Activated T-cell treated with anti-CD3 and anti-CD28 coated beads, Interleukin-2, amount 50 U/mL, for 72 hours (primary cell): ENCODE measurements at places on chromosomes 2 and 18. TPM values are rescaled to one million over a fixed set of nuclear protein-coding genes. Genes with fewer than 3 reads are reported as not detected.

DNA sequence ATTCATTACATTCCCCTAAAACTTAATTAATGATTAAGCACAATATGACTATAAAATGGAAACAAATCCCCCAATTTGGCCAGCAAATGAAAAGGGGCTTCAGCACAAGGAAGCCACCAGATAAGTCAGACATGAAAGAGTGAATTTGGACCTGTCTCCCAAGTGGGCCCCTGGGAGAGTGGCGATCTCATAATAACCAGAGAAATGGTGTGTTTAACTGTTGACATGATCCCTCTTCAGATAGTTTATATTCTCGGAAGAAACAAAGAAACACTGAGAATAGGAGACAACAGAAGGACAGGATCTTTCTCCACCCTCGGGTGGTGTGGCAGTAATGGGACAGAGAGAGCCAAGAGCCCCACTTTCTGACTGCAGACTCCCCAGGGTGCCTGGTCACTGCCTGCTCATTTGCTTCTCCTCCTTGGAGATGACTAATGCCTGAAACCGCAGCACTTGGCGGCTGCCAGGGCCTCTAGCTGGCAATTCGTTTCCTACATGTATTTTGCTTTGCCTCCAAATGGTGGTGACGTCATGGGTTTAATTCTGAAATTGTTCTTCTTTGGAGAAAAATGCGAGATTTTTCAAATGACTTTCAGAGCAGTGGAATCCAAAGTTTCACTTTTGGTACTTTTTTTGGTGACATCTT lies 46.4 kb upstream of the SPP2 start:
- no peak overlapping the region for H3K4me3 ChIP-seq
- no peaks in the 10 kb centered on the region for H3K27me3 ChIP-seq
- peak; percentile 49 for DNase-seq
- H3K36me3 ChIP-seq = no peaks in the 10 kb centered on the region

GRCh38 chr2:54652540-54652939 lies 70.9 kb upstream of the EML6 start:
- no peaks in the 10 kb centered on the region for H3K27me3 ChIP-seq
- H3K36me3 ChIP-seq = peaks cover 34% of the 10 kb centered on the region
- peak overlapping the region; percentile 69 for H3K27ac ChIP-seq

DNA sequence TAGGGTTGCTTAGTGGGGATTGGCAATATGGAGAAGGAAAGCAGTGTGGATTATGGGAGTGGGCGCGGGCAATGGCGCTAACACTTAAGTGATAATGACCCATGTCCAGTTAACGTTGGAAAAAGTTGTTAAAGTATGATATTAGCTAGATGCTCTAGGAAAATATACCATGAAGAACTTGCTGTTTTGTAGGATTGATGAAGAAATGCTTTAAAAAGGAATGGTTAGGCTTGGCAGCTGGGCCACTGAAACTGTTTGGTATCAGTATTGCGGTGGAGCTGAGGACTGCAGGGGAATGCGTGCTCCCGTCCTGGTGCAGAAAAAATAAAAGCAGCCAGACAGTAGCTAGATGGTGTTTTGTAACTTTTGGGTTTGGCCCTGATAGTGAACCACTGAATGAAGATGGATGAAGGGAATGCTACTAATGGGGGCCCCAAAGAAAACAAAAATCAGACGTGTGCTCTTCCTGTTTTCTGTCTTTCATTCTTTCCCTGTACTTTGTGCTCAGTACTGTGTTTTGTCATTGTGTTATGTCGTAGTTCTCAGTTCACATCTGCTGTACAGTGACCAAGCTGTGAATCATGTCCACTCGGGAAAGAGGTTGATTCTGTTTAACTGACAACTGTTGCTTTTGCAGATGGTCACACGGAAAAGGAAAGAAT lies 999 bp downstream of the INSIG2 start:
- peak; percentile 42 for DNase-seq
- no peak overlapping the region for H3K27ac ChIP-seq
- no peaks in the 10 kb centered on the region for H3K27me3 ChIP-seq
- H3K4me3 ChIP-seq = peak overlapping the region; percentile 95

GPR75 gene
- total RNA-seq = 1.0 TPM

DNA sequence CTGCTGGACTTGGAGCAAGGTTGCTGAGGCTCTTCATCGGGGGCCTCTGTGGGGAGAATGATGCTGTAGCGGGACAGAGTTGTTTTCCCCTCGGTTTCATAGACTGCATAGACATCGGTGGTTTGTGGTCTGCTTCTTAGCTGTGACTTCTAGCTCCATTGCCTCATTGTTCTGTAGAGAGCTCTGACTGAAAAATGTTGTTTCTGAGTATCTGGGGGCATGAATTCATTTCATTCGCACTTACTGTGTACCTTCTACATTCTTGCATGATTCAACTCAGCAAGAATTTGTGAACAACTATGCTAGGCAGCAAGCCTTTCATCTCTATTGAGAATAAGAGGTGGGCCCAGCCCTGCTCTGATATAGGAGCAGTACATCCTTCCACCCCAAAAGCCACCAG lies 406.8 kb downstream of the NBAS start:
- no peaks in the 10 kb centered on the region for H3K36me3 ChIP-seq
- H3K27me3 ChIP-seq = peaks cover 6% of the 10 kb centered on the region
- no peak overlapping the region for H3K27ac ChIP-seq

DNA sequence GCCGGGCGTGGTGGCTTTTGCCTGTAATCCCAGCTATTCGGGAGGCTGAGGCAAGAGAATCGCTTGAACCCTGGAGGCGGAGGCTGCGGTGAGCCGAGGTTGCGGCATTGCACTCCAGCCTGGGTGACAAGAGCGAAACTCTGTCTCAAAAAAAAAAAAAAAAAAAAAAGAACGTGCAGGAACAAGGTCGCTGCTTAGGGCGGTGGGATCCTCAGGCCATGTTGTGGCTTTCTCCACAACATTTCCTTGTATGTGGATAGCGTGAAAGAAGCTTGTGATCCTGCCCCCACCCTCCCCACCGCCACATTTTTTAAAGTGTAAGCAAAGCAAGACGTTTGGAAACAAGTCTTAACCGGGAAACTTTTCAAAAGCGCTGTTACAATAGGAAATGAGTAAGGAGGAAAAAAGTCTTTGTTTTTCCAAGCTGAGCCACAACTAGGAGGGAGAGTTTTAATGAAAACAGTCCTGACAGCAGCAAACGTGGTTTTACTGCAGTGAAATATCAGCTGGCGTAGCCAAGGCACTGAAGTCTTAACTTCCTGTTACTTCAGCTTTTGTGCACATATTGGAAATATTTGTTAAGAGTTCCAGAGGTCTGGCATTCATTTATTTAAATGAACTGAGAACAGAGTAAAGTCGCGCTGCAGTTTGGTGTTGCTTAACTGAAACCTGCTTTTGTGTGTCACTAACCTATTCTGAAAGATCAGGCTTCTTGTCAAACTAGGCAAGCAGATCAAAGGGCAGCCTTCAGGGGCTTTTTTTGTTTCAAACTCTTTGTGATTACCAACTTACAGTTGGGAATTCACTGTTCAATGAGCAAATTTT lies 3.8 kb downstream of the TGIF1 start:
- peak overlapping the region; percentile 96 for H3K27ac ChIP-seq
- H3K4me3 ChIP-seq = peak overlapping the region; percentile 100
- peaks cover 25% of the 10 kb centered on the region for H3K36me3 ChIP-seq
- H3K4me1 ChIP-seq = peaks cover 66% of the 10 kb centered on the region
- DNase-seq = peak; percentile 46
- H3K27me3 ChIP-seq = no peaks in the 10 kb centered on the region

DNA sequence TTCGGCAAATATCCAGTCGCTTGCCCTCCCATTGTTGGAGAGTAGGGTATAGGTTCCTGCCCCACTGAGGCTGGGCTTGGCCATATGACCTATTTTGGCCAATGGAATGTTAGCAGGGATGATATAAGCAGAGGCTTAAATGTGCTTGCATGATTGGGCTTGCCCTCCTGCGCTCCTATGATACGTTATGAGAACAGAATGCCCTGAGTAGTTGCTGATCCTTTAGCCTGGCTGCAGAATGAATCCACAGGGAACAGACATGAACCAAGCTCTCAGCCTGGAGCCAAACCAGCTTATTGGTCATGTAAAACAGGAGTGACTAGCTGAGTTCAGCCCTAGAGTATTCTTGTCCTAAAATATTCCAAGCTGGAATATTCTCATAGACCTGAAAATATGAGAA lies 34.8 kb upstream of the IMP4 start:
- no peak for DNase-seq
- H3K36me3 ChIP-seq = no peaks in the 10 kb centered on the region
- H3K27me3 ChIP-seq = peaks cover 19% of the 10 kb centered on the region

GRCh38 chr2:32418778-32419177 lies 62.0 kb downstream of the BIRC6 start:
- DNase-seq = no peak
- H3K4me3 ChIP-seq = no peak overlapping the region
- peaks cover 19% of the 10 kb centered on the region for H3K4me1 ChIP-seq
- no peaks in the 10 kb centered on the region for H3K27me3 ChIP-seq
- peaks cover 20% of the 10 kb centered on the region for H3K36me3 ChIP-seq

HRH4 gene
- 0.16 TPM for total RNA-seq

PDE1A gene
- not detected for total RNA-seq

GRCh38 chr2:207240649-207241048 lies 74.9 kb upstream of the KLF7 start:
- H3K36me3 ChIP-seq = peaks cover 4% of the 10 kb centered on the region
- peak; percentile 50 for DNase-seq
- H3K4me3 ChIP-seq = no peak overlapping the region
- no peak overlapping the region for H3K27ac ChIP-seq

GRCh38 chr18:23578891-23579653 lies 7.2 kb downstream of the NPC1 start:
- H3K4me1 ChIP-seq = peaks cover 68% of the 10 kb centered on the region
- H3K27me3 ChIP-seq = no peaks in the 10 kb centered on the region
- H3K4me3 ChIP-seq = no peak overlapping the region
- DNase-seq = no peak
- H3K36me3 ChIP-seq = no peaks in the 10 kb centered on the region
- peak overlapping the region; percentile 49 for H3K27ac ChIP-seq

- H3K36me3 ChIP-seq = no peaks in the 10 kb centered on the region
- no peaks in the 10 kb centered on the region for H3K4me1 ChIP-seq
- no peak overlapping the region for H3K27ac ChIP-seq
- H3K27me3 ChIP-seq = no peaks in the 10 kb centered on the region
These were observed 275.0 kb upstream of the KYNU start for GRCh38 chr2:142602418-142602989.

DNA sequence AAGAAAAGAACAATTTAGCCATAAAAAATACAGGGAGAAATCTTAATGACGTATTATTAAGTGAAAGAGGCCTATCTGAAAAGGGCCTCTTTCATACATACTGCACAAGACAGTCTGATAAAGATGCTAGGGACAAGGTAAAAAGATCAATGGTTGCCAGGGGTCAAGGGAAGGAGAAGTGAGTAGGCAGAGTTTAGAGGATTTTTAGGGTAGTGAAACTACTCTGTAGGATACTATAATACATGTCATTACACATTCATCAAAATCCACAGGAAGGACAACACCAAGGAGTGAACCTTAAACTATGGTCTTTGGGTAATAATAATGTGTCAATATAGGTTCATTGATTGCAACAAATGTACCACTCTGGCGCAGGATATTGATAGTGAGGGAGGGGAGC lies 289.3 kb downstream of the FSIP2 start:
- H3K4me3 ChIP-seq = no peak overlapping the region
- H3K4me1 ChIP-seq = no peaks in the 10 kb centered on the region
- H3K27me3 ChIP-seq = no peaks in the 10 kb centered on the region
- no peaks in the 10 kb centered on the region for H3K36me3 ChIP-seq

GRCh38 chr2:198657512-198658121 lies 800.1 kb downstream of the SATB2 start:
- no peak for DNase-seq
- H3K27ac ChIP-seq = no peak overlapping the region
- H3K4me3 ChIP-seq = no peak overlapping the region
- H3K4me1 ChIP-seq = no peaks in the 10 kb centered on the region
- H3K36me3 ChIP-seq = no peaks in the 10 kb centered on the region

DNA sequence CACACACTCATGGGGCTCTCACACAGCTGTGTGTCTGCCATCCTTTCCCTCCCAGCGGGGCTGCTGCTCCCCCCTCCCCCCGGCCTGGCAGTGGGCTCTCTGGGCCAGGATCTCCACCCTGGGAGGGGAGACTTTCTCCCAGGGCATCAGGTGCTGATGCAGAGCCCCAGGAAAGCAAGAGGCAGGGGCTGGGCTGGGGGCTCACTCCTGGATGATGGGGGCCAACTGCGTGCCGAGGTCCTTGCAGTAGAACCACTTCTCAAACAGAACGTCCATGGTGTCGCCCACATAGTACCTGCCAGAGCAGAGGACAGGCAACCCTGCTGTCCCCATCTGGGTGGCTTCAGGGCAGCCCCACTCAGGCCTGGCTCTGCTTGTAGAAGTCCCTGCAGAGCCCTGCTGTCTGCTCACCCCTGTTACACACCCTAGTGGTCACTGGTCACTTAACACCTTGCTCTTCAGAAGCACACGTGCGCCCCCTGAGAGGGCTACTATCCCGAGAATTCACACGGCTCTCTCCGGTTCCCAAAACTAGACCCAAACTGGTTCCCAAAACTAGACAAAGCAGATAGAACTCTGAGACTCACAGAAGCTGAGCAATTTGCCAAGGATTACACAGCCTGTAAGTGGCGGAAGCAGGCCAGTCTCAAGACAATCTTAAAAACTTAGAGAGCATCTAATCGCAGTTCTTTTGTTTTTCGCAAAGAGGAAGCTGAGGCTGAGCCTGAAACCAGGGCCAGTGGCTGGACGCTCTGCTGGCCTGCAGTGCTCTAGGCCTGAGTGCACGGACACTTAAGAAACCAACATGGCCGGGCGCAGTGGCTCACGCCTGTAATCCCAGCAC lies 6.6 kb upstream of the OXER1 start:
- DNase-seq = no peak
- H3K36me3 ChIP-seq = no peaks in the 10 kb centered on the region
- no peaks in the 10 kb centered on the region for H3K27me3 ChIP-seq

DNA sequence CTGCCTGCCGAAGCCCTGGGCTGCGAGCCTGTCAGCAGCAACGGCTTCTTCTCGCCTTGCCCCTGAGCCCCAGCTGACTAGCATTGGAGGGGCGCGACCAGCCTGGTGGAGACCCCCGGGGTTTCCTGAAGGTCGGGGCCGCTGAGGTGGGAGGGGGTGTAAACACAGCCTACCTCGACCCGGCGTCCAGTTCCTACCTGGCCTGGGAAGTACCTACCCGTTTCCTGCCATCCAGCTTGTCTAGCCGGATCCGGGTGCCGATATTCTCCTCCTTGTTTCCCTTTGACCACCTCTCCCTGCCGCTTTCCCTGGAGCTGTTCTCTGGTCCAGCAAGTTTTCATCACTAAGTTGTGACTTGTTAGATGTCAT lies 511 bp downstream of the MOB4 start:
- peak overlapping the region; percentile 95 for H3K4me3 ChIP-seq
- DNase-seq = peak; percentile 34
- no peaks in the 10 kb centered on the region for H3K27me3 ChIP-seq
- H3K4me1 ChIP-seq = peaks cover 40% of the 10 kb centered on the region
- H3K36me3 ChIP-seq = peaks cover 24% of the 10 kb centered on the region

GRCh38 chr2:43262951-43263350 lies 36.5 kb upstream of the ZFP36L2 start:
- peaks cover 5% of the 10 kb centered on the region for H3K4me1 ChIP-seq
- H3K4me3 ChIP-seq = no peak overlapping the region
- H3K27me3 ChIP-seq = no peaks in the 10 kb centered on the region
- no peaks in the 10 kb centered on the region for H3K36me3 ChIP-seq
